ENCODE measurements at places on chromosomes 16 and 17. TPM values are rescaled to one million over a fixed set of nuclear protein-coding genes. Genes with fewer than 3 reads are reported as not detected.

NUDT16L1 gene
- 18.5 TPM for polyA plus RNA-seq

CD300LB gene
- polyA plus RNA-seq: 0.11 TPM

C16orf92 gene
- not detected for polyA plus RNA-seq

OSGIN1 gene
- polyA plus RNA-seq: 8.3 TPM

MT1F gene
- polyA plus RNA-seq: 11.0 TPM

KRT39 gene
- not detected for polyA plus RNA-seq

CDH3 gene
- 36.3 TPM for polyA plus RNA-seq

RGS9 gene
- polyA plus RNA-seq: 2.0 TPM

TP53TG3 gene
- polyA plus RNA-seq: not detected

KRT28 gene
- not detected for polyA plus RNA-seq

KCNJ16 gene
- polyA plus RNA-seq: 0.08 TPM

KRTAP4-4 gene
- not detected for polyA plus RNA-seq

MRPL38 gene
- polyA plus RNA-seq: 65.8 TPM

MYADML2 gene
- not detected for polyA plus RNA-seq

MARCHF10 gene
- polyA plus RNA-seq: 0.10 TPM

HES7 gene
- polyA plus RNA-seq: 0.15 TPM

PRR35 gene
- polyA plus RNA-seq: 0.01 TPM

PPP4C gene
- polyA plus RNA-seq: 113 TPM

OR1A2 gene
- polyA plus RNA-seq: not detected

TMEM94 gene
- 38.9 TPM for polyA plus RNA-seq

DHX8 gene
- polyA plus RNA-seq: 18.2 TPM

RBFOX1 gene
- polyA plus RNA-seq: 0.01 TPM

KRT33B gene
- polyA plus RNA-seq: 0.12 TPM
